Occipital lobe (tissue), 3 donors: ENCODE measurements at places on chromosomes 12 and 14.

- DNase-seq: no peak
Measured at GRCh38 chr14:104250175-104250574, 111.8 kb downstream of the KIF26A start.

DNA sequence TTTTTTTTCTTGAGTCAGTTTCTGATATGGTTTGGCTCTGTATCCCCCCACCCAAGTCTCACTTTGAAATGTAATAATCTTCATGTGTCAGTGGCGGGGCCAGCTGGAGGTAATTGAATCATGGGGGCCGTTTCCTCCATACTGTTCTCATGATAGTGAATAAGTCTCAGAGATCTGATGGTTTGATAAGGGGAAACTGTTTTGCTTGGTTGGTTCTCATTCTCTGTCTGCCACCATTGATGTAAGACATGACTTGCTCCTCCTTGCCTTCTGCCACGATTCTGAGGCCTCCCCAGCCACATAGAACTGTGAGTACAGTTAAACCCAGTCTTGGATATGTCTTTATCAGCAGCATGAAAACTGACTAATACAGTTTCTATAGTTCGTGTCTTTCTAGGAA is 42.9 kb downstream of the WNK1 start:
- no peak for DNase-seq

- DNase-seq: peak; percentile 1
Measured at GRCh38 chr14:20530771-20531571, 25.6 kb downstream of the RNASE10 start.

DNA sequence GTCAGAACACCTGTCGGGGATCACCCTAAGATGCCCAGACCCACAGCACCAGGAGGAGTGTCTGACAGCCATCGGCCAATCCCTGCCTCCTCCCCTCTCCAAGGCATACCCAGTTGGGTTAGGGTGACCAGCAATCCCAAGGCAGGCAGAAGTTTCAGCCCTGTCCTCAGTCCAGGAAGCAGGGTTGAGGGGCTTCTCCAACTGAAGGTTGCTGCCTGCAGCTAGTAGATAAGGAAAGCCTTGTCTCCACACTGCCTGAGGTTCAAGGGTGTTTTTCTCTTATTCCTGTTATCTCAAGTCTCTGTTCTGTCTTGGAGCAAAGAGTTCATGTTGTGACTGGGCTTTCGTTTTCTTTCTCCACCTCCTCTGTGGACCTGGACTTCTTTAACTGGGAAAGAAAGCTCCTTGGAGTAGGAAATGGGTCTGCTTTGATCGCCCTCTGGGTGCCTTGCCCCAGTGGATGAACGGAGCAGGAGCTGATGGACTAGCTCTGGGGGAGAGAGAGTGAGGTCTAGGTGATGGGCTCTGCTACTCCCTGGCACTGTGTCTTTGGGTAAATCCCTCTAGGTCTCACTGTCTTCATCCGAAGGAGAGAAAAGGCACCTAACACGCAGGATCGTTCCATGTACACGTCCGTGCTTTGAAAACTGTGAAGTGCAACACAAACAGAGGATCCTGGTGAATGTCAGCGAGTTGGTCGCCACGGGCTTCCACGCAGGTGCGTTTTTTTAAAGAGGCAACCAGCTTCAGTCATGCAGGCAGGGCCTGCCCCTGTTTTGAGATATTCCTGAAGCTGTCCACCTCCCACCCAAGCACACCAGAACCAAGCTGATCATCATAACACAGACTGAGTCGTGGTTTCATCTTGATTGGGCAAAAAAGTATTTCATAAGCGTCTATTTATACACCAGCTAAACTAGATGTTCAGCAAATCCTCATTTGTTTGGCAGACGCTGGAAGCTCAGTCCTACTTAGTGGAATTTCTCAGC is 52.5 kb upstream of the FOXN3 start:
- DNase-seq: peak; percentile 14

- no peak for DNase-seq
Measured at GRCh38 chr14:105247715-105248367, 492 bp upstream of the BTBD6 start.
